ENCODE measurements at places on chromosomes 12 and 14.

DNA sequence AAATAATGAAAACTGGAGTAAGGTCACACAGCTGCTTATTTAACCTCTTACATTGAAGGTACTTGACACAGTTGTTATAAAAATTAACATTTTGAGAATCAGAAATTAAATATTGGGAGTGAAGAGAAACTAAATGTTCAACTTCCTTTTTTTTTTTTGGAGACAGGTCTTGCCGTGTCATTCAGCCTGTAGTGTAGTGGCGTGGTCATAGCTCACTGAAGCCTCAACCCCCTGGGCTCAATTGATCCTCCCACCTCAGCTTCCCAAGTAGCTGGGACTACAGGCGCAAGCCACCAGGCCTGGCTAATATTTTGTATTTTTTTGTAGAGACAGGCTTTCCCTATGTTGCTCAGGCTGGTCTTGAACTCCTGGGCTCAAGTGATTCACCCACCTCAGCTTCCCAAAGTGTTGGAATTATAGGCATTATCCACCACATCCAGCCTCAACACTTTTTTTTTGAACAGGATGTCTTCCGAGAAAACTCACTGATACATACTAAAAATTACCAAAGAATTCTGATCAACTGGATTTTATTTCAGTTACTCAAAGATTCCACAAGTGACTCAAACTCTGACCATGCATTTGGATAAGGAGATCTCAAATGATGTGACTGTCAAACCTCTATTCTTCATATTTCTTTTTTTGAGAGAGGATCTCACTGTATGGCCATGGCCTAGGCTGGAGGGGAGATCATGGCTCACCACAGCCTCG is 35.4 kb downstream of the SGPP1 start:
- DNase-seq: no peak

DNA sequence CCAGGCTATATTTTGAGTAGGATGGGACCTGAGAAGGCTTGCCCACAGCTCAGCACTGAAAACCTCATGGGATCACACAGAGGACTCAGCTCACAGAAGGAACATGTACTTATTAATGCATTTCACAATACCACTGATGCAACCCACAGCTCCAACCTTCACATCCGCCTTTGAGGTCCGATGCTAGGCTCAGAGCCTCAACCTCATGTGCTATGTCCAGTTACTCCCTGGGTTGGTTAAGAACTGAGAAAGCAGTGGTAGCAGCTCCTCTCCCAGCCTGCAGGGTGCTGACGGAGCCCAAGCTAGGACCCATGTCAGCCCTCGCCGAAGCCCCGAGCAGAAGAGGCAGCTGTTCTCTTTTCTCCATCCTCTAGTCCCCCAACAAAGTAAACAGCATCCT is 52.9 kb downstream of the SPTB start:
- DNase-seq: no peak

DNA sequence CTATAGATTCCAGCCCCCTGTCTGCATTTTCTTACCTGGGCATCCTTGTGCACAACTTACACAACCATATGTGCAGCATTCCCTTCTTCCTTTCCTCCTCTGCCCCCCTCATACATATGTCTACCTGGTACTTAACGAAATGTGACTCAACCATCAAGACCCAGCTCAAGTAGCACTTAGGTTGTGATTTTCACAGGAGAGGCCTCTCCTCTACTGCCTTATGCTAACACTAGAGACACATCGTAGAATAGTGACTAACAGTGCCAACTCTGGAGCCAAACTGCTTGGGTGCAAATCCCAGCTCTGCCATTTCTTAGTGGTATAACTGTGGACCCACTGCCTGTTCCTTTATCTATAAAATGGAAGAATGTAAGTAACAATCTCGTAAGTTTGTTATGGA is 24.1 kb upstream of the PLEKHA5 start:
- DNase-seq: no peak

DNA sequence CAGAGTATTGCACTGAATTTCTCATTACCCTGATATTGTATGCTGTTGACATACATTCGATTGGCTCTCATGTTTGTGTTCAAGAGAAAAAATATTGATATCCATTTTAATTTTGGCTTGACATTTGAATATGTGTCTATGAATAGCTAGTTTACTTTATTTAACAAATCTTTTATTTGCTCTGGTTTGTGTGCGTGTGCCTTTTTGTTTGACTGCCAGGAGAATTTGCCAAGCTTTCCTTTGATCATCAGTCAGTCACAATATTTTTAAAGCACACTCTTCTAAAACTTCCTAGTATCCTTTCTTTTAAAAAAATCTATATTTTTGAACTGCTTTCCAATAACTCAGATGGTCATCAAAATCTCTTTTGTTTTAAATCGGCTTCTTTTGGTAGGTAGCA is 179.3 kb upstream of the FLRT2 start:
- DNase-seq: no peak

DNA sequence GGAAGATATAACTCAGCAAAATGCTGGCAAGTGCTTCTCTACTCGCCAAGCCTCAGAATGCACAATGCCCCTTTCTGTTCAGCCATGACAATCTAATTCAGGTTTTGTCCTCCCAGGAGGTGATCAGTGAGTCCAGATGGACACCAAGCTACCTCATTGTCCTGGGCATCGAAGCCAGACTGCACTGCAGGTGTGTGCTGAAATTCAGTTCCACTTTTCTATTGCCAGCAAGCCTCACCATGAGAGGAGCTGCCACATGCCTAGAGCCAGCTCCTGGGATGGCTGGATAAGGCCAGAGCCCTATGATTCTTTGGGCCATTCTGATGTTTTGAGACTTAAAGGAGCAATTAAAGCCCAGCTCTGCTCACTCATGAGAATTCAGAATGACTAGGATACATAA is 186.7 kb downstream of the GRIN2B start:
- DNase-seq: no peak

GRCh38 chr12:62873116-62873825 is 61.7 kb downstream of the PPM1H start:
- no peak for DNase-seq

DNA sequence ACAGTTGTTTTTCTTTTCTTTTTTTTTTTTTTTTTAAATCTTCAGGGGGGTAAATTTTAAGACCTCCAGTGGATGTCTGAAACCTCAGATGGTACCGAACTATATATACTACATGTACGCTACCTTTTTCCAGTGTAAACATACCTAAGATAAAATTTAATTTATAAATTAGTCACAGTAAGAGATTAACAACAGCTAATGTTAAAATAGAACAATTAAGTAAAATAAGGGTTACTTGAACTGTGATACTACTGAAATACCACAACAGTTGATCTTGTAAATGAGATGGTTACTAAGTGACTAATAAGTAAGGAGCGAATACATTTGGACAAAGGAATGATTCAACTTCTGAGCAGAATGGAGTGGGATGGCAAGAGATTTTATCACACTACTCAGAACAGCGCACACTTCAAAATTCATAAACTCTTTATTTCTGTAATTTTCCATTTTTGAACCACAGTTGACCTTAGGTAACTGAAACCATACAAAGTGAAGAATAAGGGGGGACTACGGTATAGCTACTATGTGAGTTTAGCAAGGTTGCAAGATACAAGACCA is 80.5 kb upstream of the PCED1B start:
- DNase-seq: no peak

DNA sequence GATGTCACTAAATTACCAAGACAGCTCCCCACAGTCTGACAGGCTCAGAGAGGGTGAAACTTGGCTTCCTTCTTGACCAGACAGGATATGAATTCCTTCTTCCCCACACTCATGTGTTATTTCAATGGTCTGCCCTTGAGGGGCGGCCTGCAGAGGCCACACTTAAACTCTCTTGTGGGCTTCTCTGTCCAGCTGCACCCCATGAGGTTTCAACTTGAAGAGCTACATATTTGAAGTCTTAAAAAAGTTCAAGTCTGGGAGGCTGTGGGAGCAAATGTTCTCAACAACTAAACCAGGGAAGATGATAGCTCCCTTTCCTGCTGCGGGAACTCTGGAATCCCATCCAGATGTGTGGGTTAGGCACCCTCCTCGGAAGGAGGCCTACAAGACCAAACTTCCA is 98.3 kb downstream of the TTC7B start:
- DNase-seq: no peak

- DNase-seq: no peak
Measured at GRCh38 chr12:66403746-66404145, 101.5 kb downstream of the HELB start.

DNA sequence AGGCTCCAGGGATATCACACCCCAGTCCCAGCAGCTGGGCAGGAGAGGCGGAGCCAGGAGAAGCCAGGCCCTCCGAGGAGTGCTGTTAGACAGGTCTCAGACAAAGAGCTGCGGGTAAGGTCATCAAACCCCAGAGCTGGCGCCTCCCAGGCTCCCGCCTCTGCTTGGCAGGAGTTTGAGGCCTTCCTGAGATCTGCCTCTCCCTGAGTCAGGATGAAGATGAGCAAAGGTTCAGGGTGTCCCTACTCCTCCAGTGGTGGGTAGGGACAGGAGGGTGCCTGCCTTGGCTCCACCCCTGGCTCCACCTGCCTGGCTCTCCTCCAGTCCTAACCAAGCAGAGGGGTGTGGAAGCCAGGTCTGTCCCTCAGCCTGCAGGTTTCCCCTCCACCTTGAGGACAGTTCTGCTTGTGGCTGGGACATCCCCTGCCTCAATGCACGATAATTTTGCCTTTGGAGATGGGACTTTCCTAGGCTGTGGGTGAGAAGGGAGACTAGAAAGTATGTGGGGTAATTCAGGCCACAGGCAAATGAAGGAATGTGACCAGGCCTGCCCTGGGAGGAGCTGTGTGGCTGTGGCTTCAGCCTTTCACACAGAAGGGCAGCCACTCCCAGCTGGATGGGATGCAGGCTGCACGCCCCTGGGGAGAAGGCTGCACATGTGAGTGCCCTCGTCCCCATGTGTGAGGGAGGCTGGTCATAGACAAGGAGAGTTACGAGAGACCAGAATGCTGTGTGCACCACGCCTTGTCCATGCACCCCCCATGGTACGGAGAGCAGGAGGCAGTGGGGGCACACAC is 2.2 kb downstream of the PLEKHG6 start:
- no peak for DNase-seq

DNA sequence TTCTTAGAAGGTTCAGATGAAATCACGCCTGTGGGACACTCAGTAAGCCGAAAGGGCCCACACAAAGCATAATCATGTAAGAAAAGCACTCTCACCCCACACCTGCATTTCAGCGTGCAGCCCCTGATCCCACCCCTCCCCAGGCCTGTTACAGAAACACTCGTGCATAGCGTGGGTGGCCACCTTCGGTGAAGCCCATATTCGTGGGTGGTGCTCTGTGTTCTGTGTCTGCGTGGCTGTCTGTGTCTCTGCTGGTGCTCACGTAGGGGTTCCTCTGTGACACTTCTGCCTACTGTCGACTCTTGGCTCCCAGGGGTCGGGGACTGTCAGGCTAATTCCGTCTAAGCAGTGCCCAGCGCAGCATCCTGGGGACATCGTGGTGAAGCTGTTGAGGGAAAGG is 74.0 kb downstream of the B4GALNT3 start:
- no peak for DNase-seq

- no peak for DNase-seq
Measured at GRCh38 chr12:101947316-101947715, 69.9 kb downstream of the DRAM1 start.

DNA sequence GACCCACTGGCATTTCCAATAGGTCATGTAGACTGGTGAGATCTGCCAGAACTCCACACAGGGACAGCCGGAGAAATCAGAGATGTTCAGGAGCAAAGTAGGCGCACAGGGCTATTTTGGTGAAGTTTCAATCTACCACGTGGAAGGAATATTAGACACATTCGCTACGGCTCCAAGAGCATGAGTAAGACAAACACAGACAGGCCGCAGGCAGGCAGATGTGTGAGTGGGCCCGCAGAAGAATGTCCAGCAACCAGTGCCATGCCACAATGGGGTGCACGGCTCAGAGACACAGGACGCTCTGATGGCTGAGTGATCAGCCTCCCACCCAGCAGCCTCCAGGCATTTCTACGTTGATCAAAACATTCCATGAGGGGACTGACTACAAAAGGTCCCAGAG is 10.4 kb downstream of the SLC15A4 start:
- no peak for DNase-seq

DNA sequence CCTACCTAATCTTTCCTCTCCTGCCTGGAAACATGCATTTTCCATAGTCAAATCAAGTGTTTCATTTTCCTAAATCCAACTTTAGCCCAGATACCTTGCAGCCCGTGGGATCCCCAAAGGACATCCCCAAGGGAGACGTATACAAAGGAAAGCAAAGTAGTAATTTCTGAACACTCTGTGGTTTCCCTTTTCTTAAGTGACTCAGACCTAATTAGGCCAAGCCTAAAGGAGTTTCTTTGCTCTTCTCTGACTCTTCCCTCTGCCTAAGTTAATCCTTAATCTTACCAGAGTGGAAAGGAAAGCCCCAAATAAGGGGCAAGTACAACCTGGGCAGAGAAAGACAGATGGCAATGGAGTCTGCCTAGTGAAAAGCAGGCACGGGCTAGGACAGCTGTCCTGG is 250.3 kb downstream of the SPTSSA start:
- DNase-seq: no peak

DNA sequence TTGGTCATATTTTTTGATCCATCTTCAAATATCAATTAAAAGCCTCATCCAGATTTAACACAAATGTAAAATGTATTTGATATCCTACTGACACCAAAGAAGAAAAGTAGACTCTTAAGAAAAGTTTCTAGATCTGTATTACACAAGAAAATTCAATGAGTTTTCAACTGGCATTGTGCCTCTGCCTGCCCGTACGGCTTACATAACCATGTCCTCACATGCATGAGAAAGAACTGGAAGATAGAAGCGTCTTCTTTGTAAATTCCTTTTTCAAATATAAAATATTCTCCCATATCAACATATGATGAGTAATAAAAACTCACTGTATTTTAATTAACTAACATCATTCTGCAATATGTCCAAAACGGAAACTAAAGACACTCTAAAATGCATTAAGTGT is 7.2 kb downstream of the ANKS1B start:
- DNase-seq: no peak

GRCh38 chr14:92613681-92614260 is 100.2 kb downstream of the RIN3 start:
- no peak for DNase-seq

GRCh38 chr12:26767865-26768264 is 65.1 kb downstream of the ITPR2 start:
- no peak for DNase-seq

DNA sequence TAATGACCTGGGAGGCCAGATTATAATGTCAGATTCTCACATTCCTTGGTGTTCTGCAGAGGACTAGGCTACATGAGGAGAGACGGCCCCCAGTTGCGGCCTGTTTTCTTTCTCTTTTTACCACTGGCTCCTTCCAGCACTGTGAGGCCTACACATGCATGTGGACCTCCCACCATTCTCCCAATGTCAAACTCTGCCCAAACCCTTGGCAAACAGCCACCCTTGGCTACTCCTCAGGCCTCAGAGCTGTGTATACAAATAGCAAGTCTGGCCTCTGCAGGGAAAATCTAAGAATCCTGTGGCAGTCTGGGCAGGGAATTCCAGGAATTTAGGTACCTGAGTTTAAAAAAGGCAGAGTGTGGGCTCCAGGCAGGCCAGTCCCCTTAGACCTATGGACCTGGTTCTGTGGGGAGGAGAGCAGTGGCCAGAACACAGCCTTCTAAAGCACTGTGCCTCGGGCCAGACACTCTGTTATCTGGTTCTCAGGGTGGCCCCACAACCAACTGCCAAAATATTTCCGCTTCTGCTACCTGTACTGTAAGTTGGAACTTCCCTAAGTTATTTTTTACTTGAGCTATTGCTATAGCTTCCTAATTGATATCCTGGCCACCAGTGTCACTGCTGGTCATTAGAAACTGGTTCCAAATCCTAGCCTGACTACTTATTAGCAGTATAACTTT is 19.9 kb upstream of the NEDD1 start:
- no peak for DNase-seq

GRCh38 chr14:31880935-31881334 is 196.2 kb upstream of the ARHGAP5 start:
- DNase-seq: no peak

All from iPS DF 19.7 (cell line).